Pancreas (tissue), 10 donors: ENCODE measurements at places on chromosomes 2 and 18.

- DNase-seq, result no peak
- no peak overlapping the region for H3K27ac ChIP-seq
- H3K27me3 ChIP-seq, result no peaks in the 10 kb centered on the region
These were observed 14.9 kb downstream of the NLRC4 start for GRCh38 chr2:32249731-32250236.

- H3K36me3 ChIP-seq, result no peaks in the 10 kb centered on the region
- H3K27ac ChIP-seq, result no peak within 1 kb of the TSS
- H3K4me3 ChIP-seq, result no peak within 1 kb of the TSS
- no peaks in the 10 kb centered on the region for H3K27me3 ChIP-seq
- no peak for DNase-seq
- H3K4me1 ChIP-seq, result no peaks in the 10 kb centered on the region
These were observed at the start of gene GPR35 for GRCh38 chr2:240624950-240625621. Gene GPR35 (plus strand): TSS chr2:240625480. CDS start chr2:240629953, 4,473 bp downstream.

DNA sequence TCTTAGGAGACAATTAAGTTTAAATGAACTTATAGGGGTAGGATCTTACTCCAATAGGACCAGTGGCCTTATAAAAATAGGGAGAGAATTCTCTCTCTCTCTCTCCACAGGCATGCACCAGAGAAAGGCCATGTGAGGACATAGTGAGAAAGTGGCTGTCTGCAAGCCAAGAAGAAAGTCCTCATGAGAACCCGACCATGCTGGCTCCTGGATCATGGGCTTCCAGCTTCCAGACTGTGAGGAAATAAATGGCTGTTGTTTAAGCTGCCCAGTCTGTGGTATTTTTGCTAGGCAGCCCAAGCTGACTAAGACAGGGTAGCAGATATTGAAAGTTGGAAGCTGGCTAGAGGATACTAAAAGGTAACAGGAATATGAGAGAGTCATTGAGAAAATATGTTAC, 454.0 kb downstream of the NBAS start:
- H3K4me3 ChIP-seq, result no peak overlapping the region
- no peaks in the 10 kb centered on the region for H3K36me3 ChIP-seq
- H3K27ac ChIP-seq, result no peak overlapping the region
- no peaks in the 10 kb centered on the region for H3K4me1 ChIP-seq
- no peak for DNase-seq

DNA sequence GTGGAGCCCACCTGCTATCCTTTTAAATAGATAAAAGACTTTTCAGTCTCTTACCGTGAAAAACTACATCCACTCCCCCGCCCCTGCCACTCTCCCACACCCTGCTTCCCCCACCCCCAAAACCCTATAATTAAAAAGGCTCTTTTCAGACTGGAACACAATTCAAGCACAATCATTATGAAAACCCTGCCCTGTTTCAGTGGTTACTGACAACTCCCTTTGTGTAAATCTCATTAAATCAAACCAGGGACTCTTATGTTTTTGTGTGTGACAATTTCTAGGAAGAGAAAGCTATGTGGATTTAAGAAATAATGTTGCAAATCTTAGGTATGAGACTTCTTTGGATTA, 21.0 kb upstream of the ZNF532 start:
- no peak overlapping the region for H3K27ac ChIP-seq
- no peak for DNase-seq
- H3K4me3 ChIP-seq, result no peak overlapping the region
- no peaks in the 10 kb centered on the region for H3K27me3 ChIP-seq

DNA sequence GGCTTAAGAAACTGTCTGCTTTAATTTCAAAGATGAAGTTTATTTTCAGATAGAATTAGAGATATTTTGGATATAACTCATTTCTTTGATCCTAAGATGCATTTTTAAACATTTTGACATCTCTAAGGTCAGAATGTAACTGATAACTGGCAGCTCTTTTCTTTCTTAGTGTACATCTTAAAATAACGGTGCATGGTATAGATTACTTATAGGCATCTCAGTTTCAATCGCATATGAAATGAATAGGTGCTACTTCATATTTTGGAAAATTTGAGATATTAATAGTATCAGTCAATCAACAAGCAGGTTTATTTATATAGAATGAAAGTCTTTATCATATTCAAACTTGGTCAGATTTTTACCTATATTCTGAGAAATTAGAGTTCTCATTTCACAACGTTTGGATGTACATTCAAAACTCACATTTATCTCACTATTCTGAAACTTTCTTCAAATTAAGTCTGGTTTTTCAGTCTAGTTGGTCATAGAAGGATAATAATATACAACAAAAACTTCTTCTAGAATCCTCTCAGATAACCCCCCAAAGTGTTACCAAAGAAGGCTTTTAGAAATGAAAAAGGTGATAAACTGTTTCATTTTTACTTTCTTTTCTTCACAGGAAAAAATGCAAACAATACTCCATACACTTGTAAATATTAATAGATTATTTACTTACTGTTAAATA, 122.8 kb upstream of the WDSUB1 start:
- H3K4me1 ChIP-seq, result no peaks in the 10 kb centered on the region
- DNase-seq, result no peak
- no peaks in the 10 kb centered on the region for H3K27me3 ChIP-seq
- peaks cover 12% of the 10 kb centered on the region for H3K36me3 ChIP-seq
- H3K4me3 ChIP-seq, result no peak overlapping the region

- peak overlapping the region; percentile 73 for H3K4me3 ChIP-seq
- peaks cover 25% of the 10 kb centered on the region for H3K4me1 ChIP-seq
- H3K27ac ChIP-seq, result no peak overlapping the region
- H3K36me3 ChIP-seq, result no peaks in the 10 kb centered on the region
- DNase-seq, result peak; percentile 77
These were observed 775 bp downstream of the SNED1 start for GRCh38 chr2:240998995-240999791.

GRCh38 chr2:141565597-141565996, 565.2 kb downstream of the LRP1B start:
- H3K36me3 ChIP-seq, result no peaks in the 10 kb centered on the region
- H3K27me3 ChIP-seq, result no peaks in the 10 kb centered on the region
- H3K4me1 ChIP-seq, result no peaks in the 10 kb centered on the region
- H3K4me3 ChIP-seq, result no peak overlapping the region

DNA sequence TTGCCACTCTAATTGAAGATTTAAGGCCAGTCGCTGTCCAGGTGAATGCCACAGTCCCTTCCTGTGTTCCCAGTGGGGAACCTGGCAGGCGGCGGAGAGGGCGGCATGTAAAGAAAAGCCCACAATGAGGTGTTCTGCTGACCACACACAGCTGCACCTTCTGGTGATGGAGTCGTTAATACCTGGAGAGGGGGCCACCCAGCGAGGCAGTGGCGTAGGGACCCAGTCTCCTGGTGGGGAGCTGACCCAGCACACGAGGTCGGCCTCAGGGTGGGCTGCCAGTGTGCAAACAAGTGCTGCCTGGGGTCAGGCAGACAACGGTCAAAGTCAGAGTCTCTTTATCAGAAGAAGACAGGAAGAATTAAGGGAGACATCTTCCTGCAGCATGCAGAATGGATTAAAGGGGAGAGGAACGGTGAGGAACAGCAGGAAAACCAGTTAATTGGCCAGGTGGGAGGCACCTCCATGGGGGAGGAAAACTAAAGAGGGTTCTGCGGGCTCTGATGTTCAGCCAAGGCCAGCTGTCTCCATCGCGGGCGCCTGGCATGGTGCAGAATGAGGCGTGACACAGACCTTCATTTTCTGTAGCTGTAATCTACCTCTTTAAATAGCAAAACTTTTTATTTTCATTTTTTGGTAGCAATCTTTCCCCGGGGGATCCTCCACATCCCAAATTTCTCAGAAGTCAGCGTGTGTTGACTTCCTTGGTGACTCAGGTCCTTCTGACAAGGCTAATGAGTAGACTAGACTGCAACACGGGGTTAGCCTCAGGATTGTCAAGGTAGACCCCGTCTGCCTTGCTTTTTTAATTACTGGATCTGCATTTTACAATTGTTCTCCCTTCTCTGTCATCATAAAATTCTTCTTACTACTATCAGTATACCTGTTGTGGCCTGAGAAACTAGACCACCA, 78.3 kb downstream of the SMAD7 start:
- no peaks in the 10 kb centered on the region for H3K36me3 ChIP-seq
- H3K27me3 ChIP-seq, result no peaks in the 10 kb centered on the region
- no peak overlapping the region for H3K4me3 ChIP-seq

- no peaks in the 10 kb centered on the region for H3K36me3 ChIP-seq
- H3K4me1 ChIP-seq, result peaks cover 12% of the 10 kb centered on the region
- DNase-seq, result no peak
- H3K27ac ChIP-seq, result no peak overlapping the region
These were observed 134.0 kb upstream of the NCK2 start for GRCh38 chr2:105610576-105611332.

DNA sequence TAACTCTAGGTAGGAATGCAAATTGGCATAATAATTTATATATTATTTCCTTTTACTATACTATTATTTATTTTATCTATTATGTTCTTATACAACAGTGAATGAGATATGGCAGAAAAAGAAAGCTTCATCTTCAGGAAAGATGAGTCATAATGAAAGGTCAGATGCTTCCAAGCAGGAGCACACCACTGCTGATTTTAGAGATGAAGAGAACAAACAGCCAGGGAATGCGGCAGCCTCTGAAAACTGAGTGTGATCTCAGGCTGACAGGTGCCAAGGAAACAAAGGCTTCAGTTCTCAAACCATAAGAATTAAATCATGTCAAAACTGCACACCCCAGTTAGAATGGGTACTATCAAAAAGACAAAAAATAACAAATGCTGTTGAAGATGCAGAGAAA, 149.0 kb downstream of the CCDC178 start:
- H3K4me3 ChIP-seq, result no peak overlapping the region
- H3K36me3 ChIP-seq, result no peaks in the 10 kb centered on the region
- no peak for DNase-seq
- no peaks in the 10 kb centered on the region for H3K4me1 ChIP-seq
- H3K27ac ChIP-seq, result no peak overlapping the region

GRCh38 chr2:141392517-141393213, 738.2 kb downstream of the LRP1B start:
- no peak overlapping the region for H3K27ac ChIP-seq
- H3K36me3 ChIP-seq, result no peaks in the 10 kb centered on the region
- no peaks in the 10 kb centered on the region for H3K27me3 ChIP-seq
- no peaks in the 10 kb centered on the region for H3K4me1 ChIP-seq
- DNase-seq, result no peak

DNA sequence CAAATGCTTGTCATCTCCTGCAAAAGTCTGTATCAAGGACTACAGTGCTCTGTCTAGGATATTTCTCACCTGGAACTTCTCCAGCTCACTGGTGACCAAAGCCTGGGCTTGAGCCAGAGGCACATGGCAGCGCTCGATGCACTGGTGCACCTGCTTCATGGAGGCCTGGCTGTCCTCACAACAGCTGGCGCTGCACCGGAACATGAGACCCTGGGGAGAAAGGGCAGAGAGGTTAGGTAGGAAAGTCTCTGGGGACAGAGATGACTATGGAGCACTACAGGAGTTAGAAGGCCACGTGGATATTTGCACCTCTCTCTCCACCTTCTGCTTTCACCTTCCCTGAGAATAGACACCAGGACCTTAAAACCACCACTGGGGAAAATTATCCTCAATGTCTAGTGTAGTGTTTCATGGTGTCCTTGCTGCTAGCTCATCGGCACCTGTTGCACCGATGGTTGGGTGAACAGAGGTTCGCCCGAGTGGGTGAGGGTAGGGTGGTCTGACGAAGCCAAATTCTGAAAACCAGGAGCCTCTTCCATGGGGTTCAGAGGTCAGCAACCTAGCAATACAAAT, 1.0 kb downstream of the FAM136A start:
- H3K36me3 ChIP-seq, result no peaks in the 10 kb centered on the region
- peak overlapping the region; percentile 90 for H3K27ac ChIP-seq
- H3K4me3 ChIP-seq, result peak overlapping the region; percentile 98
- no peak for DNase-seq

GRCh38 chr2:217568289-217568971, 434.4 kb downstream of the TNS1 start:
- H3K4me3 ChIP-seq, result no peak overlapping the region
- H3K36me3 ChIP-seq, result no peaks in the 10 kb centered on the region
- H3K4me1 ChIP-seq, result no peaks in the 10 kb centered on the region
- no peak for DNase-seq
- no peaks in the 10 kb centered on the region for H3K27me3 ChIP-seq
- no peak overlapping the region for H3K27ac ChIP-seq

GRCh38 chr18:32086881-32087280, 4.8 kb upstream of the RNF138 start:
- H3K27me3 ChIP-seq, result no peaks in the 10 kb centered on the region
- DNase-seq, result no peak
- peaks cover 10% of the 10 kb centered on the region for H3K4me1 ChIP-seq
- no peak overlapping the region for H3K27ac ChIP-seq
- H3K4me3 ChIP-seq, result no peak overlapping the region

DNA sequence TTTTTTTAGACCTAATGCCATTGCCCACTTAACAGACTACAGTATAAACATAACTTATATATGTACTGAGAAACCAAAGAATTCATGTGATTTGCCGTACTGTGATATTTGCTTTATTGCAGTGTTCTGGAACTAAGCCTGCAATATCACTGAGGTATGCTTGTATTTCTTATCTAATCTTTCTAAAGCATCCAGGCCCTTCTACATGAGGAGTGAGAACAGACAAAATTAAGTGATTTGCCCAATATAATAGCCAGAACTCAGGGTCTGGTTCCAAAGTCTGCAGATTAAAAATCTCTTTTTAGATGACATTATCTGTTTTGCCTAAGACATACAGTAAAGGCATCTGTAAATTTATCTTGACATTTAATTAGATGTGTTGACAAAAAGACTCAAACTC, 41.9 kb downstream of the BMPR2 start:
- H3K27me3 ChIP-seq, result no peaks in the 10 kb centered on the region
- no peak overlapping the region for H3K4me3 ChIP-seq
- no peaks in the 10 kb centered on the region for H3K36me3 ChIP-seq
- H3K4me1 ChIP-seq, result peaks cover 14% of the 10 kb centered on the region
- DNase-seq, result no peak

DNA sequence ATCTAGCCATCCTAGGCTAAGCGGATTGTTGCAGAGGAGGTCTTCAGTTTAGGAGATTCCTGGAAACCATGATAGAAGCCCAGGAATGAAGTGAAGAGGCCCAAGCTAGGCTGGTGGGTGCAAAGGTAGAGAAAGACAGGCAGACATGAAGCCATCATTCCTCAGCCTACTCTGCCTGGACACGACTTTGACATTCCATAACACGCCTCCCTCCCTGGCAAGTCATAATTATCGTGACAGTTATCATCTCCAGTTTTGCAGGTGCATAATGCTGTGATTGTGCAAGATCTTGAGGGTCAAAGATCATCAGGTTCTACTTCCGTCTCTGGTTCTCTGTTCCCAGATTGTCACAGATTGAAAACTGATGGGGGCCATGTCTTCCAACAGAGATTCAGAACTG, 15.2 kb upstream of the FZD5 start:
- H3K36me3 ChIP-seq, result no peaks in the 10 kb centered on the region
- peaks cover 19% of the 10 kb centered on the region for H3K4me1 ChIP-seq
- H3K27ac ChIP-seq, result no peak overlapping the region
- H3K27me3 ChIP-seq, result no peaks in the 10 kb centered on the region
- H3K4me3 ChIP-seq, result no peak overlapping the region
- no peak for DNase-seq

DNA sequence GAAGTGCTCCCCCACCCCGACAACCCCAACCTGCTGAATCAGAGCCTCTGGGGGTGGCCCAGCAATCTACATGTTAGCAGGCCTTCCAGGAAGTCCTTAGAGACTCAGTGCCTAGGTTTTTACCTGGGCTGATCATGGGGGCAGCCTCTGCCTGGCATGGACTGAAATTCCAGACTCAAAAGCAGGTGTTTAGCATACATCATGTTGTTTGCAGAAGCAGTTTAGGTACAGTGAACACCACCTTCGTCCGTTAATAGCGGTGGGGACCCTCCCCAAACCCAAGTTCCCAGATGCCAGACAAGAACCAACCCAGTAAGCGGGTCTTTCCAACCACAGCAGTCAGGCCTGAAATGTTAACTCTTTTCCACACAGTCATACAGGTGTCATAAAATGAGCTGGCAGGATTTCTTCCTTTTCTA, 26.4 kb upstream of the GALR1 start:
- DNase-seq, result no peak
- no peaks in the 10 kb centered on the region for H3K27me3 ChIP-seq
- no peaks in the 10 kb centered on the region for H3K4me1 ChIP-seq
- H3K36me3 ChIP-seq, result no peaks in the 10 kb centered on the region
